ENCODE measurements at places on chromosomes 12 and 14. TPM values are rescaled to one million over a fixed set of nuclear protein-coding genes. Genes with fewer than 3 reads are reported as not detected.

The TMCC3 gene
- polyA plus RNA-seq, result not detected

DNA sequence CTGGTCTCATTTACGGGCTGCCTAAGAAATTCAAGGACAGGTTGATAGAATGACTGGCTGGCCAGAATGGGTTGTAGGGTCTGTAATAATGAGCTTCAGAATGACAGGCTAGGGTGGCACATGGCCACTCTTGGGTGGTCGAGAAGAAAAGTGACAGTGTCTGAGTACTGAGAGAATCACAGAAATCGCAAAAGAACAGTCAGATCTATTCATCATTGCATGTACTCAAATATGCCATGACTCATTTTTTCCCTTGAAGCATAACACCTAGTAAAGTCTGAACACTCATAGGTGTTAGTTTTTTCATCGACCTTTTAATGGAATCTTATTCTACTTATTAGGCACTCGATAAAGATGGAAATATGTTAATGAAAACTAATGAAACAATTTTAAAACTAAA is 37.8 kb upstream of the SEL1L start:
- no peak for DNase-seq

The PPFIA2 gene
- polyA plus RNA-seq, result not detected

The KRT6A gene
- not detected for polyA plus RNA-seq

The TMPRSS12 gene
- polyA plus RNA-seq, result not detected

- no peak for DNase-seq
Measured at GRCh38 chr14:97724265-97724731, 927.1 kb downstream of the VRK1 start.

- DNase-seq, result no peak
Measured at GRCh38 chr12:87201598-87201997, 827.6 kb downstream of the C12orf50 start.

GRCh38 chr14:59632381-59632780 is 55.8 kb upstream of the CCDC175 start:
- DNase-seq, result no peak

DNA sequence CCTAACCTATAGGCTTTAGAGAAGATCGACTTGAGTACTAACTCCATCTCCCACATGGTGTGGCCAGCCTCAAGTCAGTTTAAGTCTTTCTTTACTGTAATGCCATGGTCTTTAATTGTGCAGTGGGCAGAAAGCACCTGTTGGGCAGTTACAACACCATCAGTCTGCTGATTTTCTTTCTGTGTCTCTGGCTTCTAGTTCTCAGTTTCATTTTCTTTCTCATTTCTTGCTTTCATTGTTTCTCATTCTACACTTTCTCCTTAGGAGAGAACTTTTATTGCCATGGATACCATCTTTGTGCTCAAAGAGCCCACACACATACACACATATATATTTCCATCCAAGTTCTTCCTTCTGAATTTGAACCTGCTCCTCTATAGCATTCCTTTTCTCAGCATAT is 96.1 kb upstream of the SLC16A7 start:
- DNase-seq, result no peak

The DDX47 gene
- polyA plus RNA-seq, result 47.9 TPM

DNA sequence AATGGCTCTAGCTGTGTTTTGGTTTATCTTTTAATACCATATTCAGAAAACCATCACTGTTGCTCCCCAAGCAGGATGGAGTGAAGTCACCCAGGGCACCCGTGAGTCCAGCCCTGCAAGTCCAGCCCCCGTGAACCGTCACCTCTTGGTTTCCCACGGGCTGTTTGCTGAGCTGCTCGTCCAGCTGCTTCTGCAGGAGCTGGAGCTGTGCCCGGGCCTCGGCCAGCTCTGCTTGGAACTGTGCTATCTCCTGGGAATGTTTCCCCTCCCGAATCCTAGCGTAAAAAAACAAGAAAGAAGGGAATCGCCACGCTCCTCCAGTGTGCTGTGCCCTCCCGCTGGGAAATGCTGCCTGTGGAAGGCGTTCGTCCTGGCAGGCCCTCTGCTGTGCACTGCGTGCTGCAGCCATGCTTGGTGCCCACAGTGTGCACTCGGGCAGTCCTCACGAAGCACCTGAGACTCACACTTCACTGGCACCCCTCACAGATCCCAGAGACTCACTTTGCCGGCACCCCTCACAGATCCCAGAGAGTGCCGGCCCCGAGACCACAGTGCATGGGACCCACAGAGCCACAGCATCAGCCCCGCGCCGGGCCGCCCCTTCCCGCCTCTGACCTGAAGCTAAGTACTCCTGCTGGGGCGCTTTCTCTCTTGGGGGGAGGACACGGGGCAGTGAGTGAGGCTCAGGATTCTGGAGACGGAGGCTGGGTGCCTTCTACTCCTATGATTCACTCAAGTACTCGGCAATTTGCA is 15.4 kb upstream of the ANKLE2 start:
- no peak for DNase-seq

The PRH2 gene
- 0.18 TPM for polyA plus RNA-seq

- DNase-seq, result no peak
Measured at GRCh38 chr12:69834147-69834546, 9.1 kb downstream of the MYRFL start.

GRCh38 chr14:75392686-75393641 is 34.9 kb upstream of the JDP2 start:
- DNase-seq, result no peak

DNA sequence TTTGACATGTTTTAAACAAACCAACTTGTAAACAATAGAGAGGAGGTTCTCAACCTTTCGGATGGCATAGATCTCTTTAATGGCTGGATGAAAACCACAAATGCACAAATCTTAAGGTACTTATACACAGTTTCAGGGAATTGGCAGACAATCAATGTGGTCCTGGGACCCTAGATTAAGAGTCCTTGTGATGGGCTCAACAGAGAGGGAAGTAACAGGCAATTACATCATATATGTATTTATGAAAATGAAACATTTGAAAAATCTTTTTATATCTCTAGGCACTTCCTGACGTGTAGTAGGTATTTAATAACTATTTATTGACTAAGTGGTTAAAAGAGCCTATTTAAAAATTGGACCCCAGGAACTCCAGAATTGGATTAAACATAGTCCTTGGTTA is 897 bp downstream of the ACTR10 start:
- DNase-seq, result no peak

GRCh38 chr12:76266797-76267196 is 81.4 kb downstream of the BBS10 start:
- peak; percentile 57 for DNase-seq

DNA sequence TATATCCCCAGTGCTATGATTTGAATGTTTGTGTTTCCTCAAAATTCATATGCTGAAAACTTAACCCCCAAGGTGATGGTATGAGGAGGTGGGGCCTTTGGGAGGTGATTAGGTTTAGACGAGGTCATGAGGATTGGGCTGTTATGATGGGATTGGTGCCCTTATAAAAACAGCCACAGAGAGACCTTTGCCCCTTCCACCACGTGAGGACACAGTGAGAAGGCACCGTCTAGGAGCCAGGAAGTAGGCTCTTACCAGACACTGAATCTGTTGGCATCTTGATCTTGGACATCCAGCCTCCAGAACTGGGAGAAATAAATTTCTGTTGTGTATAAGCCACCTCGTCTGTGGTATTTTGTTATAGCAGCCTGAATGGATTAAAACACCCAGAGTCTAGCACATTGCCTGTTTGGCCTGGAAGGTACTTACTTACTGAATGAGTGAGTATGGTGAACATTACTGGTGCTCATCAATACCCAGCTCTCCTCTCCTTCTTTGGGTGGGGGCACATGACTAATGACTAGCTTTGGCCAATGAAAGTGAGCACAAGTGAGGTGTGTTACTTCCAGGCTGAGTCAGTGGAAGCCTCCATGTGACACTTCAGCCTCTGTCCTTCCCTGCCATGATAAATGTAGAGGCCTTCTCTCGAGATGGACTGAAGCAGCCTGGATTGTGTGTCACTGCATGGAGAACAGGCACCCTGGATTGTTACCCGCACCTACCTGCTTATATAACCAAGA is 72.4 kb upstream of the CHST11 start:
- DNase-seq, result no peak

DNA sequence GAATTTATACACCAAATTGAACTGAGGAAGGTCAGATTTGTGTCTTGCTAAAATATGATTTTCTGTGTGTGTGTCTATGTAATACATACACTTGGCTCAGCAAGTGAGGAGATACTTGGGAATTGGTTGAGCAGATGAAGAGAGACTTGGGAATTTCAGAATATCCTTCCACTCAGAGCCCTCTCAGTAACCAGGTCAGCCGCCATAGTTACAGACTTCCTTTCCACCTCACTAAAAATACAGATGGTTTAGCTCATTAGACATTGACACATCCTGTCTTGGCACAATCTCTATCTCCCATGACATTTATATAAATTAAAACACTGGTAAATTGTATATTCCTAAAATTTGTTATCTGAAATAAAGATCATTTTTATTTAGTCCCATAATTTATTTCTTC is 15.9 kb downstream of the PIK3C2G start:
- no peak for DNase-seq

- DNase-seq, result no peak
Measured at GRCh38 chr12:52546126-52546525, 6.8 kb downstream of the KRT71 start.

The GPHN gene
- polyA plus RNA-seq, result 7.7 TPM

- DNase-seq, result no peak
Measured at GRCh38 chr12:94769047-94769420, 118.7 kb upstream of the TMCC3 start.

- no peak for DNase-seq
Measured at GRCh38 chr12:92110083-92110640, 35.5 kb downstream of the BTG1 start.

The FOXN4 gene
- not detected for polyA plus RNA-seq

- DNase-seq, result no peak
Measured at GRCh38 chr12:16348435-16349130, 1.1 kb downstream of the MGST1 start.

The ACSM4 gene
- not detected for polyA plus RNA-seq

The PYM1 gene
- polyA plus RNA-seq, result 37.1 TPM

The UNG gene
- 11.7 TPM for polyA plus RNA-seq

DNA sequence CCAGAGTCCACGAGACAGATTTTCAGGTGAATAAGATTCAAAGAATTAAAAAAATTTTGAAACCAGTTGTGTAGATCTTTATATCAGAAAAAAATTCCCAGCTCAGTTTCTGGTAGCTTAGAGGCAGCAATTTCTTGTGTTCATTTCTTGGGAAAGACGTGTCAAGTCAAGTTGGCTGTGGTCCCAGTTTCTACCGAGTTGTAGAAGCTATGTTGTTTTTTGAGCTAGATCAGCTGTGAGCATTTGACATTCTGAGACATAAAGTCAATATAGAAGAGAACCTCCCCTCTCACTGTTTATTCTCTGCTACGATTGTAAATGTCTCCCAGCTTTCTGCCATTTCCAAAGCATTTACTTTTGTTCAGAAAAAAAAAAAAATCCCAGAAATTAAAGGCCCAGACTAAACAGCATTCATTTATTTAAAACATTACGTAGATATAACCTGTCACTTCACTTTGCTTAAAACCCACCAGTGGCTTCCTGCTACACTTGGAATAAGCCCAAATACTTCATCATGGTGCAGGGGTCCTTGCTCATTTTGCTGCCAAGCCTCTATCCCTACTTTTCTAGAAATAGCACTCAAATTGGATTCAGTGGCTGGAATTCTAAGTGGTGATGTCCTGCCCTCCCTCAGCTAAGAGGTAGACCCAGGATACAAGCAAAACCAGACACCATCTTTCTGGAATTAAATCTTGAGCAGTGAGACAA is 20.6 kb upstream of the PYGL start:
- no peak for DNase-seq

DNA sequence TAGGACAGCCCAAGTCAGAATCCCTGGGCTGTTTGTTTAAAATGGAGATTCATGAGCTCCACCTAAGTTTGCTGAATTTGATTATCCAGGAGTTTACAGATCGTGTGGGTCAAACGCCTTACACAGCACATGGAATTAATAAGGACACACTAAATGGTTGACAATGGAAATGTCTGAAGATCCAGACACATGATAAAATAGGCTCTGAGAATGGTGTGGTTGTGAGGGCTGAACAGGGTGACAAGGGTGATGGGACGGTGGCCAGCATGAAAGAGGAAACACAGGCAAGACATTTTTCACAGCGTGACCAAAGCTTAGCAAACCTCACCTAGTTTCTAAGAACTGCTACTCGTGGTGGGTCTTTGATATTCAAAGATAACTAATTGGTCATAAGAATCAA is 12.5 kb downstream of the VWF start:
- DNase-seq, result no peak

DNA sequence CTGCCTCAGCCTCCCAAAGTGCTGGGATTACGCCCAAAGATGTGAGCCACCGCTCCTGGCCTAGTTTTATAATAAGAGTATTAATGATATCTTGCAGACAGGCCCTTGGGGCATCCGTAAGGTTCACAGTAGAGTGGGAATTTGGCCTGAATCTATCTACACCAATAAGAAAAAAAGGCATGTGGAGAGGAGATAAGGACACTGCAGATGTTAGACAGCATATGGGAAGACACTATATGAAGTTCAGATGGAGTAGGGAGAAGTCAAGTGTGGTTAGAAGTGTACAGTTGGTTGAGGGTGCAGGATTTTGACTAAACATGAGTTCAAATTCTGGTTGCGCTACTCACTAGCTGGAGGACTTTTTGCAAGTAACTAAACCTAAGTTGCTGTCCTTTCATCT is 8.5 kb upstream of the TTC8 start:
- DNase-seq, result no peak

DNA sequence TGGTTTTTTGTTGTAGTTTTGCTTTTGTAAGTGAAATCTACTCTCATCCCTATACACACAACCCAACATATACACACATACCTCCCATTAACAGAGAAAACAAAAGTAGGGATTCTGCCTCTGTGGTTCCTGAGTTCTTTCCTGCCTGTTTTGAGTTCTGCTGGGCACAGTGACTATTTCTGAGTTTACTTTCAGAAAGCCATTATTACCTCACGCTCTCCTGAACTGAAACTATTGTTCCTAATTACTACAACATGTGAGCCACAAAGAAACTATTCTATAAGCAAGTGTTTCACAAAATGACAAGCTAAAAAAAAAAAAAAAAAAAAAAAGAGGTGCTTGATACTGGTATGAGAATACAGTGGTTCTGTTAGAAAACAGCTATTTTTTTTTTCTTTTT is 110.9 kb downstream of the ALG10B start:
- no peak for DNase-seq

Data from BJ (cell line).